ENCODE measurements at places on chromosomes 12 and 14.

DNA sequence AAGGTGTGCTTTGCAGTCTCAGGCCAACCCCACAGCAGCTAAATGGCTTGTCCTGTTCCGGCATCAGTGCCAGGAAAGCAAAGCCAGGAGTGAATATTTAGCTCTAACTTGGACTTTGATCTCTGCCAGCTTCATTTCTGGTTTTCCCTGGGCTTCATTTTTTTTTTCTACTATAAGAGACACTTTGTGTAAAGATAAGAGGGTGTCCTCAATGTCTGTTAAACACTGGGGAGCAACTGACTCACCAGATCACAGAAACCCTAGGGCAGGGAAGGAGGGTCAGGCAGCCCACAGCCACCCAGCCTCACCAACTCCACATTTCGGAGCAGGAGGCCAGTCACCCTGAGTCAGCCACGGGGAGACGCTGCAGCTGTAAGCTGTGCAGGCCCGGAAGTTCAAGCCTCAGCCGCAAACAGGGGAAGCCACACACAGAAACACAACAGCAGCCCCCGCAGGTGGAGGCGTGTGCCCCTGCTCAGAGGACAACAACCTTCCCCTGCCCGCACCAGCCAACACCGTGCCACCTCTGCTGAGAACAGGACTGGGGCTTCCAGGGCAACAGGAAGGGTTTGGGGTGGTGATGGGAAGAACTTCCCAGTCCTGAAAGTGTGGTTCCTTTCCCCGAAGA, 6.3 kb downstream of the TNFRSF1A start:
- peak; percentile 29 for DNase-seq

GRCh38 chr14:24664366-24664765, 30.4 kb upstream of the GZMB start:
- DNase-seq = no peak

GRCh38 chr14:45381091-45381490, 128.1 kb upstream of the MIS18BP1 start:
- no peak for DNase-seq

DNA sequence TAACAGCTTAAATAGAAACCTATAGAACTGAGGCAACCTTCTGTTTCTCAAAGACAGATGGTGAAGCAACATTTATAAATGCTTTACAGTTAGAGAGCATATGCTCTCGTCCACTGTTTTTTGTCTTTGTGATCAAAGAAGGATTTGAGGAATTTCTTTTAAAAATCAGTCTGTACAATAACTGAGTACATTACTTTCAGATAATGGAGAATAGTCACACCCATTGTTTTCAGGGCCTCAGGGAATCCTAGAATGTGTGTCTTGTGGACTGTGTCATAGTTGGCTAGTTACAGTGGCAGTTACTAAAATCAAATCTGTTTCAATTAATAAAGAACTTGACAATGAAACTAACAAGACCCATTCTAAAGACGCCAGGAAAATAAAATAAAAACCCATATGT, 107.9 kb downstream of the PRKCH start:
- DNase-seq = no peak

DNA sequence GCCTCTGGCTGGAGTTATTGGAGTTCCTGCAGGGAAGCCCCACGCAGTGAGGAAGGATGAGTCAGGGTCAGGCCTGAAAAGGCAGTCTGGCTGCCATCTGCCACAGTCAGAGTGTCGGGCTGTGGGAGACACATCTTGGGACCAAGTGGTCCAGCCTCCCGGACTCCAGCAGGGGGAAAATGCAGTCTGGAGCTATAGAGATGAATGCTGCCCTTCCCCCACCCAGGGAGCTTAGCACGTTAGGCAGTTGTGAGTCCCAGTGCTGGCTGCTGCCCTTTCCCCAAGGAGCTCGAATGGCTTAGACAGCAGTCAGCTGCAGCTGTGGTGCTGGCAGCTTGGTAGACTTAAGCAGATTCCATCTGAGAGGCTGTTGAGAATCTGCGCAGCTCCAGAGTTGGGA, 8.2 kb upstream of the NTS start:
- no peak for DNase-seq

DNA sequence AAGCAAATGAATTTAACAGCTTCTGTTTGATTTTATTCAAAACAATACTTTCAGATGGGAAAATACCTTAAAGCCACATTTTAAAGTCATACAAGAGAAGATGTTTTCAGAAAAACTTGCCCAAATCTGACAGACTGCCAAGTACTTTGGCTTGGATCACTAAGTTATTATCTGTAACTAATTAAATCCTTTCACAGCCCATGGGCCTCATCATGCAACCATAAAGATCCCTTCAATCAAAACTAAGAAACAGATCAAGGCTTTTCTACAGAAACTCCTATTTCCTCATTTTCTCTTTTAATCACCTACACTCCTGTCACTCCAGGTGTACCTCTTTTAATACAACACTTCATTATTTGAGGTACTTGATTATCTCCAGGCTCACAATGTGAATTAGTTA, 28.1 kb downstream of the BLTP3B start:
- DNase-seq = no peak

DNA sequence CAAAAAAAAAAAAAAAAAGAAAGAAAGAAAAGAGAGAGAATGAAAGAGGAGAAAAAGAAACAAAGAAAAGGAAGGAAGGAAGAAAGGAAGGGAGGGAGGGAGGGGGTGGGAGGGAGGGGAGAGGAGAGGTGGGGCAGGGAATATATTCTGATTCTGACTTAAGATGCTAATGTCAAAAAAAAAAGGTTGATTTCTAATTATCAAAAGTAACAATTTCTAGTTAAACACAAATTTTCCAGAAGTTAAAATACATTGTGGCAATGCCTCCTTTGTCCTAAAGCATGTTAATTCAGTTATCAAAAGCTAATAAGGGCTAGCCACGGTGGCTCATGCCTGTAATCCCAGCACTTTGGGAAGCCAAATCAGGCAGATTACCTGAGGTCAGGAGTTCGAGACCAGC, 7.5 kb downstream of the MPHOSPH9 start:
- no peak for DNase-seq

DNA sequence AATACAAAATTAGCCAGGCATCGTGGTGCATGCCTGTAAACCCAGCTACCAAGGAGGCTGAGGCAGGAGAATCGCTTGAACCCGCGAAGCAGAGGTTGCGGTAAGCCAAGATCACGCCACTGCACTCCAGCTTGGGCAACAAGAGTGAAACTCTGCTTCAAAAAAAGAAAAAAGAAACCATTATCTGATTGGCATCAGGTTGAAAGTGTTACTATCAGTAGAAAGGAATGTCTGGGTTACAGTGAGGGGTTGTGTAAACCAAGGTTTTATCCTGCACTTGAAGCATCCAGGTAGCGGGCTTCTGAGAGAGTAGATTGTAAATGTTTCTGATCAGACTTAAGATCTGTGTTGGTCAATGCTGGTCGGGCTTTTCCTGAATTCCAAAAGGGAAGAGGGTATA, 14.1 kb upstream of the OXA1L start:
- no peak for DNase-seq

- no peak for DNase-seq
These were observed 23.4 kb upstream of the ATXN7L3B start for GRCh38 chr12:74514098-74514872.

GRCh38 chr14:33349871-33350270, 411.2 kb downstream of the NPAS3 start:
- no peak for DNase-seq

- no peak for DNase-seq
These were observed 32.9 kb upstream of the ADGRD1 start for GRCh38 chr12:130920723-130921381.

DNA sequence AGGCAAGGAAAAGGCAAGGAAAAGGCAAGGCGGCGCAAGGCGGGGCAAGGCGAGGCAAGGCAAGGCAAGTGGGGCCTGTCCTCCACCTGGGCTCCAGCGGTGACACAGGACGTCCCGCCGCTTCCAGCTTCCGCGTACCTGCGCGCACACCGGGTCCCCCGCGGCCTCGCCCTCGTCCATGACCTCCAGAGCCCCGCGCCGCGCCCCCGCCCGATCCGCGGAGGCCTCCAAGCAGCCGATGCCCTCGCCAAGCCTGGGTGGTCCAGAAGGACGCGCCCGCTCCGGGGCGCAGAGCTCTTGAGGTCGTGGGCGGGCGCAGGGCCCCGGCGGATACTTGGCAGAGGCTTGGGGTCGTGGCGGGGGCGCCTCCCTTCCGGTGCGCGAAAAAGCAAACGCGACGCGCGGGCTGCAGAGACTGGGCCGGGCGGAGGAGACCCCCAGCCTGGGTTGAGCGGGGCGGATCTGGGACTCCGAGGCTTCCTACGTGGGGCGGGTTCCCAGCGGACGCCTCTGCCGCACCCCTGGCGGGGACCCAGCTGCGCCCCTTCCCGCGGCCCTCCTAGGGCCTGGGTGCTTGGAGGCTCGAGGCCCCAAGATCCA, 60.8 kb upstream of the EIF5 start:
- no peak for DNase-seq

DNA sequence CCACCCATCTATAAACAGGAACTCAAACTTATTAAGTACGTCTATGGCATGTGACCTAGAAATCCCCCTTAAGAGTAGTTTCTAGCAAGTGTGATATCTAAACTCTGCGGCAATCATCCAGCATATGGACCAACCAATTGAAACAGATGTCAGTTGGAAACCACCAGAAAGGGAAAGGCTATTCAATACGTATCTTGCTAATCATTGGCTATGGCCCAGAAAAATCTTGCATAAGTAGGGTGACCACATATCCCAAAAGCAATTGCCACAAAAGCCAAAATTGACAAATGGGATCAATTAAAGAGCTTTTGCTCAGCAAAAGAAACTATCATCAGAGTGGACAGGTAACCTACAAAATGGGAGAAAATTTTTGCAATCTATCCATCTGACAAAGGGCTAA, 24.2 kb downstream of the SYNJ2BP start:
- DNase-seq = no peak

DNA sequence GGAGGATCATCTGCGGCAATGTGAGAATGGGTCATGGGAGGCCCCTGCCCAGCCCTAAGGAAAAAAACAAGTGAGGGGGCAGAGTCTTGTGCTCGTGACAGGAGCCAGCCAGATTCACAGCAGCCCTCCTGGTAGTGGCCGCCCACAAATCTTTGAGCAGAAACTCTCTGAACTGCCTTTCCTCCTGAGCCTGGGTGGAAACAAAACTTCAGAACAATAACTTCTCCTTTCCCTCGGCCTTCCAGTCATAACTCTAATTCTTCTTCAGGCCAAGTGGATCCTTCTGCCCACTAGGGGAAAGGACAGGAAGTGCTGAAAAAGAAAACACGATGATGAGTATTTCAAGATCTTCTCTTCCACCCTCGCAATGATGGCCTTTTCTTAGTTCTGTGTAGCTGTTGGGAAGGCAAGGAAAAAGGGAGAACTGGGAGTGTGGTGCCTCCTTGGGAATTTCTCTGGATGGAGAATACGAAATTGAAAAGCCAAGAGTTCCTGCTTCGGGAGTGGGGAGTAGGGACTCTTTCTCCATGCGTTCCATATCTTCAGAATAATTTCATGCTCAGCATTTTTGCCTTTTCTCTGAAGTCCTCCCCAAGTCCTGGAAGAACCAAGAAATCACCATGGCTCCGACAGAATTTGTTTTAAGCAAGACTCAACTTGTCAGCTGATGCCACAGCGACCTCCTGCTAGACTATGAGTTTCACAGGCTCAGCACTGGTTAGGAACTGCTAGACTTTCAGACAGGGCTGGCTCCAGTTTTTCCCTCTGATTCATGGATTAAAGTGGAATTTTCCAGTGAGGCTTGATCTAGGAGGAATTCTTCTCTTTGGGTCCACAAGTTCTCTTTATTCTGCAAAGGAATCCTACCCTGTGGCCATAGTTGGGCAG, 188.9 kb downstream of the CAND1 start:
- DNase-seq = no peak

DNA sequence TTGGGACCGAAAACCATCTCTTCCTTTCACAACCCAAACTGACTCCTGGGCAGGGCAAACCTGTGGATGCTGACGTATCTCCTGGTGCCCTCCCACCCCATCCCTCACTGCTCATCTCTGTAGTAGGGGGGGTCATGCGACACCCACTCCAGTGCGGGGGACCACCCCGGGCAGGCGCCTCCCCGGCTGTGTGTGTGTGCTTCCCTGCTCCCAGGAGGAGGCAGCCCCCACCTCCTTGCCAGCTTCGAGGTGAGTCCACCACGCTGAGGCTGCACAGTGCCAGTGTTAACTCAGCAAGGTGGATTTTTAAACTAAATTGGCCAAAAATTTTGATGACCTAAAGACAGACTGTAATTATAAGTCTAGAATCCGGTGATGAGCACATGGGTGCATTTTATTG, 46.2 kb upstream of the BEGAIN start:
- DNase-seq = no peak

GRCh38 chr12:65327207-65328076, 49.0 kb downstream of the MSRB3 start:
- no peak for DNase-seq

DNA sequence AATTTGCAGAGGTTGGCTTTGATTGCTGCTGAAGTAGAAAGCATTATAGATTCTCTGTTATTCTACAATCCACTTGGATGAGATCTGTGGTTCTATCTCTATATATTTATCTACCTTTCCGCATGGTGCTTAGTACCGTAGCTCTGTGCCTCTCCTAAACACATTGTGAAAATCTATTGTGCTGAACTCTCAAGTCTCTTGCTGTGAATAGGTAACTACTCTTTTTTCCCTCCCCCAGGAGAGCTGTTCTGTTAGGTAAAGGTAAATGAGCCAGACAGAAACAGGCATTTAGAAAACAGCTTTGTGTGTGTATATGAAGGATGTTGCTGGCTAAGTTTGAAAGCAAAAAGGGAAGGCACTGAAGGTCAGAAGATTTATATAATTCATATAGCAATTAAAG, 112.6 kb downstream of the BRMS1L start:
- no peak for DNase-seq

DNA sequence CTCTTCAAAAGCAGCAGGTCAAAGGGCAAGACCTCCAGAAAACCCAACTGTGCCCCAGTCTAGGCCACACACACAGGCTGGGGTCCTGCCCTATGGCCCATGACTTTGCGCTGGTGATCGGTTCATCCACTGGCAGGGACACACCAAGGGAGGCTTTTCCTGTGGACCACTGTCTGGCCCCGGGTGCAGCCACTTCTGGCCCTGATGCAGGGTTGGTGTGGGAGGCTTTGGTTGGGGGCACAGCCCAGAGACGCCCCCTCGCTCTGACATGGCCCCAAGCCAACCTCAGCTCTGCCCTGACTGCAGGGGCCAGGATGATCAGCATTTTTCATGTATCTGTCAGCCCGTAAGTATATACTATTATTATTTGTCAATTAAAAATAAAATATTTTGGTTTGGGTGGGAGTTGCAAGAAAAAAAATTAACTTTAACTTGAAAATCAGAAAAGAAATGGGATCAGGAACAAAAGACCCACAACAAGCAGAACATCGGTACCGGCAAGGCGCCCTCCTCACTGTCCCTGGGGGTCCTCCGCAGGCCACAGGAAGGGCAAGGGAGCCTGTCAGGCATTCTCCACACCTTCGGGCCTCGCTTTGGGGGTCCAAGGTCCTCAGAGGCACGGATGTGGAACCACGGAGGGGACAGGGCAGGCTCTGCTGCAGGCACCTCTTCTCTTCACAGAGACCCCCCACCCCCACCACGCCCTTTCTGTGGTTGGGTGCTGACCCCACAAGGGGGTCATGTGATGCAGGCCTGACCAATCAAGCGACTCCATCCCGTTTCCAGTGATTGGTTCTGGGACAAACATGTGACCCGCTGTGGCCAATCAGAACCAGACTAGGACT, 181.5 kb upstream of the SFSWAP start:
- no peak for DNase-seq
